MV-4-11 (cell line): ENCODE measurements at places on chromosomes 1 and 21.

DNA sequence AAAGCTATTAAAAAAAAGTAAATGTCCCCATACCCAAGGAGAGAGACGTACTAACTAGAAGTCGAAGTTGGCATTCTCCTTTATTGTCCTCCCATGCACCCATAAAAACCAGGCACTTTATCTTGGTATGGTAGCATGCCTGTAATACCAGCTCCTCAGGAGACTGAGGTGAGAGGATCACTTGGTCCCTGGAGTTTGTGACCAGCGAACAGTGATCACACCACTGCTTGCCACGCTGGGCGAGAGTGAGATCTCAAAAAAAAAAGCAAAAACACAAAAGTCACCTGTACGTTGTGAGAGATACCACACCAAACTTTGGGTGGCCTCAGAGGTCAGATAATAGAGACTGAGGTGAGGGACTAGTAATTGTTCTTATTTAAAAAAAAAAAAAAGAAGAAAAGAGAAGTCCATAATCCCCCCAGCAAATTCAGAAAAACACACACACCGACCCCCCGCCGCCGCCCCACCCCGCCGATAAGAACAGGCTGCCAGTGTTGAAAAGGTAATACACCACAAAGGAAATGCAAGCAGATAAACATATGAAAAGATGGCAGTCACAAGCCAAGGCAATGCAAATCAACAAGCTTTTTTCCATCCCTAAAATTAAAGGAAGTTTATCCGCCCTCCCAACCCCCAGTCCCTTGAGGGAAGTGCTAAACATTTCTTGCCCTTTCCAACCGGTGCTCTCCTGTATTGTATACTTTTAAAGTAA, 3.6 kb downstream of the L1TD1 start:
- no peak for DNase-seq

- DNase-seq = no peak
Measured at GRCh38 chr1:237255071-237255470, 213.1 kb downstream of the RYR2 start.

DNA sequence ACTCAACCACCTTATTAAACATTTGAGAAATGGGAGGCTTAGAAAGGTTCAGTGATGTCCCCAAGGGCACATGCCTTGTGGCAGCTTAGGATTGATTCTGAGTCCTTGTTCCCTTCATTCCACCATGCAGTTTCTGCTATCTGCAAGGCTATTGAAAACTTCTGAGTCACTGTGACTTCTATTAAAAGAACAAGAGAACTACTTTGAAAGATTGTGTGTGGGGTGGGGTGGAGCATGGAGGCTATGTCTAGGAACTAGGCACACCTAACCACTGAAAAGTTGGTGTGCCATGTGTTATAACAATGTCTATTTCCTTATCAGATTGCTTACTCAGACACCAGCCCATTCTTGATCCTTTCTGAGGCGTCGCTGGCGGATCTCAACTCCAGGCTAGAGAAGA, 10.8 kb downstream of the MTARC1 start:
- peak; percentile 52 for DNase-seq

GRCh38 chr1:18703041-18703621, 72.5 kb downstream of the PAX7 start:
- DNase-seq = no peak

GRCh38 chr1:13661539-13661938, 38.4 kb upstream of the PRDM2 start:
- DNase-seq = no peak

- DNase-seq = no peak
Measured at GRCh38 chr1:211630236-211631081, 45.0 kb downstream of the NEK2 start.

GRCh38 chr1:153000294-153000693, 1.3 kb upstream of the SPRR3 start:
- no peak for DNase-seq

GRCh38 chr1:34852677-34853217, 6.8 kb downstream of the SMIM12 start:
- peak; percentile 94 for DNase-seq
